ENCODE measurements at places on chromosomes 13 and 19.

GRCh38 chr19:17260842-17261325 lies 3.7 kb downstream of the USHBP1 start:
- DNase-seq, result peak; percentile 74

GRCh38 chr13:99085139-99085807 lies 107.4 kb upstream of the DOCK9 start:
- DNase-seq, result no peak

GRCh38 chr19:54275951-54276350 lies 5.0 kb downstream of the LILRB2 start:
- DNase-seq, result no peak

GRCh38 chr13:97205465-97205864 lies 16.7 kb upstream of the MBNL2 start:
- no peak for DNase-seq

GRCh38 chr13:28743020-28743419 lies 24.2 kb upstream of the SLC46A3 start:
- no peak for DNase-seq

DNA sequence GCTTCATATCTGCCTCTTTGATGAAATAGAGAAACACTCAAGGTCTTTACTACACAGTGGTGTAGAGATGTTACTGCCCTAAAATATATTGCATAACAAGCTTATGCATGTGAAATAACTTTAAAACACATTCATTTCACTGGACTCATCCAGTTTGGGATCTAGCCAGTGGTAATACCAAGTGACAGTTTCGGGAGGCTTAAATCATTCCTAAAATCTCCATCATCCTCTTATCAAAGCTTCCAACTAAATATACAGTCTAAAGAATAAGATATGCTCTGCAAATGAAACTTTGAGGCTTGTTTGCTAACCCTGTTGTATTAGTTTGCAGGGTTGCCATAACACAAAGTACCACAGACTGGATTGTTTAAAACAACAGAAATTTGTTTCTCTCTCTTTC lies 52.8 kb downstream of the THSD1 start:
- DNase-seq, result no peak

Measured in NCI-H2081 (cell line).